Fibroblast of the aortic adventitia (primary cell): ENCODE measurements at places on chromosomes 16 and 17.
A peak's percentile ranks its signal among the peaks of the same experiment; 100 is the strongest.

DNA sequence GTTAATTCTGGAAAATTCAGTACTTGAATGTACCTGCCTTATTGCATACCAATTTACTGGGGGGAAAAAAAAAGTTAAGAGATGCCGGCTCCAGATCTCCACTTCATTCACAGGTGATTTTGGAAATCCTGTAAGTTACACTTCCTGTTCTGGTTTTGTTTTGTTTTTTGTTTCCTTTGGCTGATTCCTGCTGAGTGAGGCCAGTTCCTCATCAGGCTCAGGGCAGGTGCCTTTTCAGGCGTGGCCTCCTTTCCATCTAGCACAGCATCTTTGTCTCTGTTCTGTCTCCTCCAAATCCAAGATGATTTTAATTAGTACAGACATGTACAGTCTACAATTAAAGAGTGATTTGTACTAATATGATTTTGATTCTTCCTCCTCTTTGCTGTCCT is 19.2 kb downstream of the CYB561 start:
- no peak for DNase-seq

- no peak for DNase-seq
Measured at GRCh38 chr16:66474750-66475199, 47.7 kb downstream of the BEAN1 start.

- DNase-seq = no peak
Measured at GRCh38 chr16:58478427-58478826, 21.5 kb upstream of the NDRG4 start.

- DNase-seq = no peak
Measured at GRCh38 chr17:49579522-49579921, 3.9 kb downstream of the NXPH3 start.

GRCh38 chr16:19884611-19885450 is at the start of gene GPRC5B:
Gene GPRC5B, minus strand, starts transcription at chr16:19884848. Its CDS starts 12,003 bp downstream, at chr16:19872845.
- DNase-seq = peak; percentile 36

DNA sequence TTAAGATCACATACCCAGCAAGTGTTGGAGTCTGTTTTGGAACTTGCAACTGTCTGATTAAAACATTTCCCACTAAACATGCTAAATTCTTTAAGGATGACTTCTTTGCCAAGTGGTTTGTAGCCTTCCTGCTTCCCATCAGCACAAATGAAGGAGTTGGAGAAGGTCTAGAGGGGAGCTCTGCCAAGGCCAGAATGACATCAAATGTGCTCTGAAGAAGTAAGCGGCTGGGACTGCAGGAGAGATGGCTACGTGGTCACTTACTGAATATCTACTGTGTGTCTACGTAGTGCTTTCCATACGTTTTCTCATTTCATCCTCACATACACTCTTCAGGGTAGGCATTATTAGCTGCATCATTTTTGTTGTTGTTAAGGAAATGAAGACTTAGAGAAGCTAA is 135.7 kb upstream of the NLRP1 start:
- no peak for DNase-seq

DNA sequence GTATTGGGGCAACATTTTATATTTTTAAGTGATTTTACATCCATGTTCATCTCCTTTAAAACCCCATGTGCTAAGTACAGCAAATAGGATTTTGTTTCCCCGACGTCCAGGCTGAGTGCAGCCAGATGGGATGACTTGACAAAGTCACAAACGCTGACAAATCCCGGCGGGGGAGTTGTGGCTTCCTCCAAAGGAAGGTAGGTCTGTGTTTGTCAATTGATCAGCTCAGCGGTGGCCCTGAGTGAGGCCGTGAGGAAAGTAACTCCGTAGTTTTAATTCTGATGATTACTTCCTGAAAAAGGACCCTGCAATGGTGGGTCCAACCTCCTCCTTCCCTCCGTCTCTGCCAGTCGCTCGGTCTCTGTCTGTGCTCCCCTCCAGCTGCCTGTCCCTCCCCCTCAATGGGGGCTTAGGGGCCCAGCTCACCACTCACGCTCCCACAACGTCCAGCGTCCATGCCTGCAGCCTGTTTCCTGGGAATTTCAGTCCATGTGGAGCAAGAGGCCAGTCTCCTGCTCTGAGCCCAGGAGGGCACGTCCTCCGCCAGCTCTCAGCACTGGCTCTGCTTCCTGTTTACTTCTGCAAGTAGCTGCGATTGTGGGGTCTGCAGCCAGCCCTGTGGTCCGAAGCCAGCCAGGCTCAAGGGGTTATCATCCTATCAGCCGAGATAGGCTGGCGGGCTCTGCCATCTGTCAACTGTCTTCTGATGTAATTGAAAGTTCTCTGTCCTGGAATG is 209.4 kb upstream of the FOXF1 start:
- DNase-seq = no peak

DNA sequence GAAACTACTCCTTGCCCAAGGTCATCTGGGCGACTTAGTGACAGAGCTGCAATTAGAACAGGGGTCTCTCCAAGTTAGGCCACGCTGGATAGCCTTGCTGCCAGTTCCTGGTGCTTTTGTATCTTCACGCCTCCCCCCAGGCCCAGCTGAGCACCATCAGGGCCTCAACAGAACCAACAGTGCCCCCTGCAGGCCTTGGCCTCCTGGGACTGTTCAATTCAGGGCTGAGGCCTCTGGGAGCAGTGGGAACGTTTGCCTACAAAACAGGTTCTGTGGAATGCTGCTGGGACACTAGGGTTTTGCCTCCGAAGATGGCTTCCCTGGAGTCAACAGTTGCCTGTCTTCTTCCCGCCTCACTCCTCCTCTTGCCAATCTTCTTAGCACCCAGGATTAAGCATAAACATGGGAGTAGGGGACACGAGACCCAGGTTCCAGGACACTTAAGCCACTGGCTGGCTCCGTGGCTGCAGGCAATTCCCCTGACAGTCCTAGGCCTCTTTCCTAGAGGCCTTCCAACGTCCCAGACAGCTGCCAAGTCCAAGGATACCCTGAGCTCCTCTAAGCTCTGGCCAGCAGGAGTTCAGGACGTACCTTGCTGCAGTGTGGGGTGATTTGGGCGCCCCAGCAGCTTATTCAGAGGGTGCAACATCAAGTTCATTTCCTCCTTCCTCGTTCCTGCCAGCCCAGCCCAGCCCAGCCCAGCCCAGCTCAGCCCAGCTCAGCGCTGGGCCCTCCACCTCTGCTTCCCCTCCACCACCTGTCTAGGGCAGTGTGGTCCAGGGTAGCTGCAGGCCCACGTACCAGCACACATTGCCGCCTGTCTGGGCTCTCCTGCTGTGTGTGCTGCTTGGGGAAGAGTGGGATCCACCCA is 246.6 kb upstream of the RPL38 start:
- no peak for DNase-seq
